ENCODE measurements at places on chromosomes 12 and 14. TPM values are rescaled to one million over a fixed set of nuclear protein-coding genes. Genes with fewer than 3 reads are reported as not detected.

SSPN gene
- 0.38 TPM for total RNA-seq

ANKS1B gene
- total RNA-seq = 0.63 TPM

SERPINA1 gene
- total RNA-seq = 0.59 TPM

BATF gene
- total RNA-seq = not detected

TEX22 gene
- 0.24 TPM for total RNA-seq

LMNTD1 gene
- total RNA-seq = not detected

FAM186B gene
- total RNA-seq = 0.08 TPM

PIANP gene
- 0.87 TPM for total RNA-seq

SYNDIG1L gene
- total RNA-seq = not detected

ABCB9 gene
- 9.3 TPM for total RNA-seq

CEBPE gene
- total RNA-seq = not detected

Data from A549 treated with CpdA at 1 μM for 4 hours (cell line).